ENCODE measurements at places on chromosomes 5 and 9.

- DNase-seq = no peak
Observed at GRCh38 chr5:122701640-122702523, 73.0 kb upstream of the SNX2 start.

GRCh38 chr9:11038366-11038765, 425.6 kb upstream of the PTPRD start:
- DNase-seq = no peak

GRCh38 chr5:122846051-122846550, 688 bp downstream of the SNX24 start:
- DNase-seq = no peak

DNA sequence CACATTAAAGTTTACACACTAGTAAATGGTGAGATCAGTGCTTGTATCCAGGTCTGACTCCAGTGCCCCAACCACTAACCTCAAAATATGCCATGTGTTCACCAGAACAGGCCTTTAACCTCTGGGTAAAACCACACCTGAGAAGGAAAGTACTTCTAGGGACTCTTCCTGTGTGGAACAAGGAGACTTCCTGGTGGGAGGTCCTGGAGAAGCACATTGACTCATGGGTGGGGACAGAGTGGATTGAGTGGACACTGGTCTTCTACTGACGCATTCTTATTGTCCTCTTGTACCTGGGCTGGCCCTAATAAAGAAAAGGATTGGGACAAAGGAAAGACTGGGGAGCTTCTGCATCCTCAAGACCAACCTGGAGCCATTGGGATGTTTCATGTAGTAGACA, 43.4 kb downstream of the ANGPTL2 start:
- no peak for DNase-seq

DNA sequence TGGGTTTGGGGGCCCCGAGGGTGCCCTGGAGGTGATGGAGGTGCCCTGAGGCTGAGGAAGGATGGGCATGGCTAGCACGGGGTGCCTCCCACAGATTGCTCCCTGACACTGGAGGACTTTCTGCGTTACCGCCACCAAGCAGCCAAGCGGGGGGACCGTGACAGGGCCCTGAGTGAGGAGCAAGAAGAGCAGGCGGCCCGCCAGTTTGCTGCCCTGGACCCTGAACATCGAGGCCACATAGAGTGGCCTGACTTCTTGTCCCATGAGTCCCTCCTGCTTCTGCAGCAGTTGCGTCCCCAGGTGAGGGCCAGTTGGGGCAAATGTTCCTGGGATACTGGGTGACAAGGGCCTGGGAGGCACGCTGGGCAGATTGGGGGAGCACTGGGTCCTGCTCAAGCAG, 13.1 kb upstream of the DNAJB5 start:
- DNase-seq = no peak

DNA sequence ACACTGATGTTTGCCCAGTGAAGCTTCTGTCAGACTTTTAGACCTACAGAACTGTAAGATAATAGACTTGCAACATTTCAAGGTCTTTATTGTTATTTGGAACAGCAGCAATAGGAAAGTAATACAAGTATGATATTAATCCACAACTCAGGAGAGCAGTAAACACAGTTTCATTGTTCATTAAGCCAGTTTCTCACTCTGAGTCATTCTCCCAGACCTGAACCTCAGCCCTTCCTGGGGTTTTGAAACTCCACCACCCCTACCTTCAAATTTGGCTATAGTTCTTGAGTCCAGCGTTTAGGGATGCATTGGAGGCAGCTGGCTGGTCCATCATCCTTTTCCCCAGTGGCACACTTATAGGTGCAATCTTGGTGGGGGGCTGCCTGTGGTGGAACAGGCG, 203.2 kb downstream of the RAB3C start:
- no peak for DNase-seq

GRCh38 chr5:133155326-133155969, 103.6 kb downstream of the HSPA4 start:
- DNase-seq = no peak

DNA sequence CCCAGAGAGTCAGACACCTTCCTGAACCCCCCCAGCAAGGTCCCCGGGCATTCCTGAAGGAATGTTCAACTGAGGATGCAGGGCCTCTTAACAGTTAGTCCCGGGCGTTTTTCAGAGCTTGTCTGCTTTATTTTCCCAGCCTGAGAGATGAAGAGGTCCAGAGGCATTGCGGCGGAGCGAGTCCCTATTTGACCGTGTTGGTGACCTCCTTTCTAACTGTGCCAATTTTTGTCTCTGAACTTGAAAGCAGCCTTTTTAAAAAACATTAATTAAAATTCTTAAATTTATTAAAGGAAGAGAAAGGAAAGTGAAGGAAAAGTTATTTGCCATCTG, 433 bp upstream of the PTAR1 start:
- no peak for DNase-seq

- no peak for DNase-seq
Observed at GRCh38 chr5:172243302-172243701, 40.3 kb downstream of the UBTD2 start.

- DNase-seq = no peak
Observed at GRCh38 chr5:87627363-87627762, 214.6 kb upstream of the CCNH start.

DNA sequence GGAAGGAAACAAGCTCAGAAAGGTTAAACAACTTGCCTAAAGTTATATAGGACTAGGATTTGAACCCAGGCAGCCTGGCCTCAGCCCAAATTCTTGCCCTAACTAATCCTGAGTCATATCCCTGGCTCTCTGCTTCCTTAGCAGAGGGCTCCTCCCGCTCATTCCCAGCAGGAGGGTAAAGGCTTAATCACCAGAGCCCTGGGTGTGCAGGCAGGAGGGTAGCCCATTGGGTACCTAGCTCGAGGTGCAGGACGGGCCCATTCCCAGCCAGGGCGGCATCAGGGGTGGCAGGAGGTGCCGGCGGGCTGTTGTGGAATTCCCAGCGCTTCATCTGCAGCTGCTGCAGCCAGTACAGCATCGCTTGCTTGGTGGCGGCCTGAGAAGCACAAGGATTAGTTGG, 3.9 kb downstream of the TBC1D2 start:
- DNase-seq = no peak

DNA sequence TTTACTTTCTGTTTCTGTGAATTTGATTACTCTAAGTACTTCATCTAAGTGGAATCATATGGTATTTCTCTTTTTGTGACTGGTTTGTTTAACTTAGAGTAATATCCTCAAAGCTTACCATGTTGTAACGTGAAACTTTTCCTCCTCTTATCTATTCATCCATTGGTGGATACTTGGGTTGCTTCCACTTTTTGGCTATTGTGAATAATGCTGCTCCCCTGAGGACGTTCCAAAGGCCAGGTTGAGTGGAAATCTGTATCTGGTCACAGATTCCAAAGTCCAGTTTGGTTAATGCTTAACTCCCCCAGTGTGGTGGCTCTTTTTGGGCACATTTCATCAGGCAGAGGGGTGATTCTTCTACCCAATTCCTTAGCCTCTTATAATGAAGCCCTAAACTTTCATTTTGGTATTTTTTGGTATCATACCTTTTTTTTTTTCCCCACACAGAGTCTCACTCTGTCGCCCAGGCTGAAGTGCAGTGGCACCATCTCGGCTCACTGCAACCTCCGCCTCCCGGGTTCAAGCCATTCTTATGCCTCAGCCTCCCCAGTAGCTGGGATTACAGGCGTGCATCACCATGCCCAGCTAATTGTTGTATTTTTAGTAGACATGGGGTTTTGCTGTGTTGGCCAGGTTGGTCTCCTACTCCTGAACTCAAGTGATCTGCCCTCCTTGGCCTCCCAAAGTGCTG, 65.4 kb downstream of the CMYA5 start:
- DNase-seq = no peak

- no peak for DNase-seq
Observed at GRCh38 chr9:100427366-100428263, 672 bp downstream of the MSANTD3 start.

- DNase-seq = no peak
Observed at GRCh38 chr5:179153921-179154345, 93.8 kb downstream of the ZNF354C start.

DNA sequence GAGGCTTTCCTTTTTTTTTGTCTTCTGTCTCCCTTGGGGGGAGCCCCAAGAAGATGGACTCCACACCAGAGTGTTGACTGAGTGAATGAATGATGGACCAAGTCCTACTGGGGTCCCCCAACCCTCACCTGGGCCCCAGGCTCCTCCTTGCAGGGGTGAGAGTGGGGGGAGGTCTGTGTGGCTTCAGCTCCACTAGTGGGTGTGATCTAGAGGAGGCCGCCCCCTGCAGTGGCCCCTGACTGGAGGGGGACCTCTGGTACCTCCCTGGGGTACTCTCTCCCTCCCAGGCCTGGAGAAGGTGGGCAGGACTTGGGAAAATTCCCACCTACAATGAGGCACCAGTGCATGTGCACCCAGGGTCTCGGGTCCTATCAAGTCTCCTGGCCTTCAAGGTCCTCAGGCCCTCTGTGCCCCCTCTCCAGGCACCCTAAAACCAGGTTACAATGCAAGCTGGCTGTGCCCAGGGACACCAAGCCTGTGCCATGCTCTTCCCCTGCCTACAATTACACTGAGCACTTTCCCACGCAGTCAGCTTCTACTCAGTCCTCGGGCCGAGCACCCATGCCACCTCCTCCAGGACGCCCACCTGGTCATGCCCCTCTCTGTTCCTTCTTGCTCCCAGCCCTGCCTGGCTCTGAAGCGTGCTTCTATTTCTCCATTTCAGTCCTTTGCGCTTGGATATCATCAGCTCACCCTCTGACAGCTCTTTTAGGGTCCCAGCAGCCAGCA, 117.2 kb upstream of the PHYKPL start:
- no peak for DNase-seq

- no peak for DNase-seq
Observed at GRCh38 chr5:103340717-103341388, 82.3 kb downstream of the MACIR start.

DNA sequence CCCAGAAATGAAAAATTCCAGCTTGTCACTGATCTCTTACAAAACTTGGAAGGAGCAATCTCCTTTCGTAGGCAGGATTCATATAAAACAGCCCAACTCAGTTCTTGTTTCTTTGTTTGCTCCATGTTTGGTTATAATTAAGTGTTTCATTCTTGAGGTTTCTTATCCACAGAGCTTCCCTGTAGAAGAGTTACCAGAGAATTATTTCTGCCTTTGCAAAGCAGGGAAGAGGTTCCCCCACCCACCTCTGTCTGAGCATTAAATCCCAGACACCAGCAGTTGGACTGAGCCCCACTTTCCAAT, 34.1 kb upstream of the RAI14 start:
- no peak for DNase-seq

DNA sequence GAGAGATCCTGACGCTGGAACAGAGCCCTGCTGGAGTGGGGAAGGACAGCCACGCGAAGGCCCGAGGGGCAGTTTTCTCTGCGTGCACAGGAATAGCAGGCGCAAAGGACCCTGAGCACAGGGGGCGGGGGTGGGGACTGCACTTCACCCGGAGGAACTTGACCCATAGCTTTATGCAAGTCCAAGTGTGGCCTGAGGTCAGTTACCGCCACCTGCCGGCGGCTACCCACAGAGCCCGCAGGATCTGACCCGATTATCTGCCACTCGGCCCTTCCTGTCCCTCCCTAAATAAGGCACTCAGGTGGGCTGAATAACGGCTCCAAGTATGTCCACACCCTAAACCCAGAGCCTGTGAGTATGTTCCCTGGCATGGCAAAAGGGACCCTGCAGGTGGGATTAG, 65.4 kb upstream of the FCN1 start:
- no peak for DNase-seq

- DNase-seq = no peak
Observed at GRCh38 chr5:67133217-67133616, 63.4 kb downstream of the CD180 start.

DNA sequence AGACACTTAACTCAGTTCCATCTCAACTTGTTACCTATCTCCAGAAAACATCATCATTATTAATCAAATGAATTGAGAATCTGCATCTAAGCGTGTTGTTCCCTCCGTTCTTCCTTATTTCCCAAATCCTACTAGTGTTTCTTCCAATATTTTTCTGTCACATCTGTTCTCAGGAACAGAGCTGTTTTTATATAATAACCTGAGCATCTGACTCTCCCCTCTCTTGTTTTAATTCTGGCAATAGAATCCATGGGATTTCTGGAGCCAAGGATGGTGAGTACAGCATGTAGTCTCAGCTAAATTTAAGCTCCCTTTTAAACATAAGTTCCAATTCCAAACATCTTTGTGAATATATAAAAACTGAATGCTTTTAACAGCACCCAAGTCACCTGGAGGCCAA, 558.3 kb downstream of the DTWD2 start:
- DNase-seq = no peak

- DNase-seq = no peak
Observed at GRCh38 chr9:133334161-133334560, 1.8 kb downstream of the SURF6 start.

- no peak for DNase-seq
Observed at GRCh38 chr9:24817756-24818155, 272.1 kb upstream of the IZUMO3 start.

DNA sequence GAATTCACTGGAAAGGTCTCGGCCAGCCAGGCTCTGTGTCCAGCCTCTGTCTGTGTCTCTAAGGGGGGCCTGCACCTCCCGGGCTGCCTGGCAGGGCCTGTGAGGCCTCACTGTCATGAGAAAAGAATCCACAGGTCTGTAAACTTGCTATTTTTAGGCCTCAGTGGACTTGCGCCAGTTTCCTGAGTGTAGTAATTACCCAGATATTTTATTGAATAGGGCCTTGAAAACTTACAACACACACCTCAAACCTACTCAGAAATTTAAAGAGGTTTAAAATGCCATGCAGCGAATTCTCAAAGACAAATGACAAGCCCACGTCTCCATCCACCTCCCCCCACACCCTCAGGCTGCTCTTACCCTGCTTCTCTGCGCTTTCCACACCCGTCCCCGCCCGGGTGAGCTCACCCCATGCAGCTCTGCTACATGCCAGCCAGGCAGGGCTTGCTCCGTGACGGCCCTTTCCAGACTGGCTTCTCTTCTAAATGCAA, 8.8 kb upstream of the TENT4A start:
- DNase-seq = no peak

DNA sequence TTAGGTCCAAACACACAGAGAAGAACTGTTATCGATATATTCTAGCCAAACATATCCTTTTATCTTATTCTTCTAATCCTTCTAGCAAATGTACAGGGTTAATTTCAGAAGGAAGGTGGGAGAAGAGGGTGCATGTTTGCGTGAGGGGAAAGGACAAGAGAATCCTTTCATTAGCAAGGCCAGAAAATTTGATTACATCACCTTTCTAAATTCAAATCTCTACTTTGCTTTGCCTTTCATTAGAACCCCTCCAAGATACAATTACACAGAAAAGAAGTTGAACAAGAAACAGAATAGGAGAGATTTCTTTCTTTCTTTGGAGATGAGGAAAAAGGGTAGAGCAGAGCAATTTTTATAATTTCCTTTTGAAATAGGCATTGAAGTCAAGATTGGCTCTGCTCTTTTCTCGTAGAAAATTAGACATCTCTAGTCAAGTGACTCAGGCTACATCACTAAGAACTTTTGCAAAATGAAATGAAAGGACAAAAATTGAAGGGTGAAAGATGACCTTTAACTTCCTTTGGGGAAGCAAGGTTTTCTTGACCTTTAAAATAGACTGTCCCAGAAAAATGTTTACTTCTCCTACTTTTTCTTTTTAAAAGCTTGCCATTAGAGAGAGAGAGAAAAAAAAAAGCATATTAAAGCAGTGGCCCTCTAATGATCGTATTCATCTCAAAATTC, 81.2 kb downstream of the TTLL11 start:
- no peak for DNase-seq
